GM23248 (cell line): ENCODE measurements at places on chromosomes 12 and 14.

DNA sequence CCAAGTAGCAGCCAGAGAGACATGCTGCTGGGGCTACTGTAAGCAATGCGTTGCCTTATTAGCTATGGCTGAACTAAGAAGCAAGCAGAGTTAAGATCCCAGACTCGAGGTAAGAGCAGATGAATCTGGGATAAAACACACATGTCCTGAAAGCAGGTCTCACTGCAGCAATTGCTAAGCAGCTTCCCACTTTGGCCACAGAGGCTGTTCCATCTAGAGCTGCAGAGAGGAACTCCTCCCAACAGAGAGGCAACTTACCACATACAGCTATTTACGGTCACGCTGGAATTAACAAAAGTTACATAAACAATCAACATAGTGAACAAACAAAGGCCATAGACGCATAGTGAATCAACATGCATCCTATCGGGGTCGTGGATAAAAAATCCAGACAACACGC, 90.2 kb downstream of the KSR2 start:
- no peak for DNase-seq

- DNase-seq, result peak; percentile 81
These were observed 259.3 kb downstream of the ADAMTS20 start for GRCh38 chr12:43292699-43293098.

- peak; percentile 5 for DNase-seq
These were observed 130.8 kb downstream of the LMNTD1 start for GRCh38 chr12:25422241-25422640.

DNA sequence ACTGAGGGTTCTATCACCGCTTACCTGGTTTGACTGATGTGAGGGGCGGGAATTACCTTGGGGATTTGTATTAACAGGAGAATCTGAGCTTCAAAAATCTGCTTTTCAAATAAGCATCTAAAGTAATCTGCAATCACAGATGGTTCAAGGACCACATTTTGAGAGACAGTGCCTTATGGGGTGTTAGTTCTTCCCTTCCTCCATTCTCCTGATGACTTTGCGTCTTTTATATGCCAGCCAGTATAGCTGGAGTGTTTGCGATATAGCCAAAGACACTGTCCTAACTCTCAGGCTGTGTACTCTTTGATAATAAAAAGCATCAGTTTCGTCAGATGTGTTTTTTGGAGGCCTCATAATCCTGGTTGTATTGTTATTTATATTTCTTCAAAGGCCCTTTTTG, 39.5 kb downstream of the PPHLN1 start:
- no peak for DNase-seq
